ENCODE measurements at places on chromosomes 12 and 14. TPM values are rescaled to one million over a fixed set of nuclear protein-coding genes. Genes with fewer than 3 reads are reported as not detected.

- no peaks in the 10 kb centered on the region for H3K36me3 ChIP-seq
- H3K27me3 ChIP-seq: no peaks in the 10 kb centered on the region
- H3K27ac ChIP-seq: peak overlapping the region; percentile 52
- peak overlapping the region; percentile 64 for H3K4me3 ChIP-seq
- peaks cover 22% of the 10 kb centered on the region for H3K4me1 ChIP-seq
- peak; percentile 65 for DNase-seq
Measured at GRCh38 chr12:53053218-53054111, 3.6 kb downstream of the TNS2 start.

DNA sequence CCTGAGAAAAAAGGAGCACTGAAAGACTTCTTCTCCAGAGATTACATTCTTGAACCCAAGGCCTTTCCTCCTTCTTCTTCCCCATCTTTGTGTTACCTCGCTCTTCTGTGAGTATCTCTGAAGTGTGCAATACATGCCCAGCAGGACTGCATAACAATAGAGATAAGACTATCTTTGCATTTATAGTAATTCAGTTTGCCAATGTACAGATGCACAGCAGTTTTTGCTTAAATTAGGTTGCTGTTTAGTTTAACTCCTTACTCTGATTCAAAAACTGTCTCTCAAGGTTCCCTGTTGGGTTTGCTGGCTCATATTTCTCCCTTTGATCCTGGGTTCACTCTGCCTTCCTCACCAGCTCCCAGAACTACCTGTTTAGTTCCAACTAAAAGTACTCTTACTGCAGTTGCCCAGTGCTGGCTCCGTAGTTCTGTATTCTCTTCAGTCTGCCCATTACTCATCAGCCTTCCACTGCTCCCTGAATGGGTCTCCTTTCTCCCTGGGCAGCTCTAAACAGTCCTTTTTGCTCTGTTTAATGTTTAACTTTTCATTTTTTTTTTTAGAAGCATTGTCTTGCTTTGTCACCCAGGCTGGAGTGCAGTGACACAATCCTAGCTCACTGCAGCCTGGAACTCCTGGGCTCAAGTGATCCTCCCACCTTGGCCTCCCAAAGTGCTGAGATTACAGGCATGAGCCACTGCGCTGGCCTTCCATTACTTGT, 180.6 kb upstream of the CAND1 start:
- no peaks in the 10 kb centered on the region for H3K36me3 ChIP-seq
- H3K4me3 ChIP-seq: no peak overlapping the region
- no peaks in the 10 kb centered on the region for H3K4me1 ChIP-seq
- DNase-seq: no peak
- H3K27me3 ChIP-seq: no peaks in the 10 kb centered on the region

DNA sequence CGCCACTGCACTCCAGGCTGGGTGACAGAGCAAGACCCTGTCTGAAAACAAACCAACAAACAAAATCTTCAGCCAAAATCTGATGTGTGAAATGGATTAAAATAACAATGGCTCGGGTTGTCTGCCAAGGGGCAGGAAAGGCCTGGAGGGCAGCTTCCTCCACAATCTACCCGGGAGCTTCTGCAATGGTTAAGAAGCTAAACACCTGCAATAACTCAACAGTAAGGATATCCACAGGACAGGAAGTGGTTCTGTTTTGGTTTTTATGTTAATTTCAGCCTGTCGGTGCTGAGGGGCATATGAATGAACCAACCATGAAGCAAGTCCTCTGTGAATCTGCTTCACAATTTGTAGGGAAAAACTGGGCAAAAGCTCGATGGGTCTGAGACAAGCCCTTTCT, 34.4 kb downstream of the RAD52 start:
- H3K36me3 ChIP-seq: peaks cover 76% of the 10 kb centered on the region
- no peak overlapping the region for H3K4me3 ChIP-seq

DNA sequence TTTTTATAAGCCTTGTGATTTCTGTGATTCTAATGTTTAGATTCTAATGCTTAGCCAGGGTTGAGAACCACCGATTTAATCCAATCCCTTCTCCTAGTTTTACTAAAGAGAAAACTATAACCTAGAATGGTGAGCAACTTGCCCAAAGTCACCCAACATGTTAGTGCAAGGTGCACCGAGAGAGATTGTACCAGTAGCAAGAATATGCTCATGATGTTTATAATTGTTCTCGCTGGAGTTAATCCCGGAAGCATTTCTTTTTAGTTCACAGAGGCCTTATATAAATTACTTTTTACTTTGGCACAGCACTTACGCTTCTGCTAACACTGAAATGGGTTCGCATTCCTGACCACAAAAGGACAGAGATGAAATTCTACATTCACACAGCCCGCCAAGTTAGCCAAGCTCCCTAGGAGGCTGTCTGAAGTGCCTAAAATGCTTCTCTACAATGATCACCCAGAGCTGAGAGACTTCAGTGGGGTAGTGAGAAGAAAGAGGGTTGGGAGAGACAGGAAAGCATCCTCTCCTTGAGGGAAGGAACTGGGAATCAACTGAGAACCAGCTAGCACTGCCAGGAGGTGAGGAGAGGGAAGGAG, 579 bp upstream of the BLOC1S1 start:
- no peaks in the 10 kb centered on the region for H3K36me3 ChIP-seq
- peaks cover 9% of the 10 kb centered on the region for H3K4me1 ChIP-seq
- DNase-seq: no peak
- H3K4me3 ChIP-seq: peak overlapping the region; percentile 97

DNA sequence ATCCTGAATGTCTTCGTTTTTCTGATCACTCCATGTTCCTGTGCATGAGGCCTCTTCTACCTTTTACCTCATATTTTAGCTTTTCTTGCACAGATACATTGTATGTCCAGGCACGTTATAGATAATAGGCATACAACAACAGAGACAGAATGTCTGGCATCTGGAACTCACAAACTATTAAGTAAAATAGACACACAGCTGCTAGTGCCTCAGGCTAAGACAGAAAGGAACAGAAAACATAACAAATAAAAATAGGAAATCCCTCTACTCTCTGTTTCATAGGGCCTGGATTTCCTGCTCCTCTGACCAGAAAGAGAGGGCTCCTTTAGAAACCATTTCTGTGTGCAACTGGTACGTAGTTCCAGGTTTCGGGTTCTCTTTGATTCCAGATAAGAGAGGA, 48.6 kb downstream of the ATXN7L3B start:
- H3K27ac ChIP-seq: no peak overlapping the region
- no peak overlapping the region for H3K4me3 ChIP-seq
- no peak for DNase-seq
- H3K36me3 ChIP-seq: no peaks in the 10 kb centered on the region
- H3K4me1 ChIP-seq: no peaks in the 10 kb centered on the region
- no peaks in the 10 kb centered on the region for H3K27me3 ChIP-seq

GRCh38 chr12:25725470-25725869, 172.4 kb upstream of the LMNTD1 start:
- H3K4me3 ChIP-seq: no peak overlapping the region
- no peaks in the 10 kb centered on the region for H3K4me1 ChIP-seq
- no peak for DNase-seq
- H3K27ac ChIP-seq: no peak overlapping the region

The SERPINA1 gene
- 7.6 TPM for total RNA-seq

The MDM2 gene
- 89.9 TPM for total RNA-seq

The C3AR1 gene
- 4.5 TPM for total RNA-seq

Measured in T-cell (primary cell).